ENCODE measurements at places on chromosomes 1 and 21.

GRCh38 chr1:109392037-109392787 lies 5.5 kb downstream of the SORT1 start:
- peak; percentile 37 for DNase-seq

DNA sequence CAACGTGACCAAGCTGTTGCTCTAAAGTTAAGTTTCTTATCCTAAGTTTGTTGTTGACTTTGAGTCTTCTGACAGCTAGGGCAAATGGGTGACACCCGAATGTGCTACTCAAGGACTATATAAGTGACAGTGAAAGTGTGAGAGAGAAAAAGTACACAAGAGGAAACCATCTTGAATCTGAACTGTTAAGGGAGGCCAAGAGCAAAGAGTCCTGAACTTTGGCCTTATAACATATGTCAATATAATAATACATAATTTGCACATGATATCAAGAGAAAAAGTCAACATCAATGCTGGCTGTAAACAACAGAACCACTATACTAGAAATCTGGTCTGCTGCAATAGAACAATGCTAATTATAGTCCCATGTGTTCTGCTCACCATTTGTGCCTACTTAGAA lies 29.5 kb downstream of the SYNJ1 start:
- no peak for DNase-seq

DNA sequence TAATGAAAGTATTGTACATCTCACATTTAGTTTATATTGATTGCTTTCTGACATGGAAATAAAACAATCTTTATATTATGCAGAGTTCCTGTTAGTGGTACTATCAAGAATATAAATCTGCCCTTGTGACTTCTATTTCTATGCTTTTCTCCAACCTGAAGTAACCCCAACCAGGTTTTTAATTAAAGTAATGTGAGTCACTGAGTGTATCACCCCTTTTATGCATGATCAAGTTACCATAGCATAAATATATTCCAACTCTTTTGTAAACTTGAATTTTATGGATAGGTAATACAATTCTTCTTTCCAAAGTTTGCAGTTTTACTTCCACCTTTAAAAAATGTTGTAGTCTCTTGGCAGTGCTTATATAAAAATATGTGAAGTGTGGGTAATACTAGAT lies 532.3 kb downstream of the USP25 start:
- DNase-seq = no peak

DNA sequence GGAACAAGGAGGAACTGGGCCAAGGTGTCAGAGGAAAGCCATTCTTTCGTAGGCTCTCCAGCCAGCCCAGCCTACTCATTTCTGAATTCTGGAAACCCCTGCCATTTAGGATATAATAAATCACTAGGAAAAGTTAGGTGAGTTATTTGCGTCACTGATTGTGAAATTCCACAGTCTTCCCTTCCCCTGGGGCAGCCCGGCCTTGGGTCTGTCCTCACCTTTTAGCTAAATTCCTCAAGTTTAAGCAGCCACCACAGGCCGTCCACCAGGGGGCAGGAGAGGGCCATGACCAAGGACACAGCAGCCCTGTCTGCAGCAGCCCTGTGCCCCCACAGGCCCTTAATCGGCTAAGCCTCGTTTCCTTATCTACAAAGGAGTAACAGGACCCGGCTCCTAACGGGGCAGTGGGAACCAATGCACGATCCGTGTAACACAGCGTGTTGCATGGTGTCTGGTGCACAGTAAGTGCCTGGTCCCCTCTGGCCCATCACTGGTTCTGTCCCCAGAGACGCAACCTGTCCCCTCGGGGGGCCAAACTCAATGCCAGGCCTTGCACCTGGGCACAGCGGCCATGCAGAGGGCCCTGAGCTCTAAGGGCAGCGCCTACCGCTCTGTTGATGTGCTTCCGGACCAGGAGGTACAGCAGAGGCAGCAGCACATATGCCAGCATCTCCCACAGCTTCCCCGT lies 18.1 kb downstream of the GPR157 start:
- DNase-seq = peak; percentile 42

DNA sequence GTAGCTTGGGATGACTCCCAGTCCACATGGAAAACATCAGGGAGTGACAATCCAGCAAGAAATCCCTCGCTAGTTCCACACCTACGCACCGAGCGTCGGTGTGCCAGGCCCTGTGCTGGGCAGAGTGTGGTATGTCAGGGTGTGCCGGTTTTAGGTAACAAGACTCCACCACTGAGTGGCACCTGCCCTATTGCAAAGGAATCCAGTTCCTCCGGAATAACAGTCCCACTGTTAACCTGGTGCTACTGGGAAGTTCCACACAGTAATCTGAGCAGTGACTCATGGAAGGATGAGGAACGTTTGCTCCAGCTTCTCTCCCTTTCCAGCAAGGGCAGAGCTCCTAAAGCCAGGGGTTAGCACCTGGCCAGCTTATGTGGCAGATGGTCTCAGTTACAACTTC lies 14.3 kb downstream of the RNF207 start:
- no peak for DNase-seq
